Activated CD8-positive, alpha-beta T cell treated with anti-CD3 and anti-CD28 coated beads for 36 hours (primary cell): ENCODE measurements at places on chromosomes 16 and 17. TPM values are rescaled to one million over a fixed set of nuclear protein-coding genes. Genes with fewer than 3 reads are reported as not detected.

Gene CYB561
- 2.2 TPM for total RNA-seq

Gene ABCA10
- total RNA-seq, result not detected

Gene DNAI2
- total RNA-seq, result 0.47 TPM

Gene POLR2A
- total RNA-seq, result 223 TPM

GRCh38 chr17:43578404-43578698 lies 32.2 kb upstream of the ETV4 start:
- no peak overlapping the region for H3K27ac ChIP-seq
- peaks cover 2% of the 10 kb centered on the region for H3K27me3 ChIP-seq
- H3K4me3 ChIP-seq, result no peak overlapping the region
- peaks cover 12% of the 10 kb centered on the region for H3K4me1 ChIP-seq

DNA sequence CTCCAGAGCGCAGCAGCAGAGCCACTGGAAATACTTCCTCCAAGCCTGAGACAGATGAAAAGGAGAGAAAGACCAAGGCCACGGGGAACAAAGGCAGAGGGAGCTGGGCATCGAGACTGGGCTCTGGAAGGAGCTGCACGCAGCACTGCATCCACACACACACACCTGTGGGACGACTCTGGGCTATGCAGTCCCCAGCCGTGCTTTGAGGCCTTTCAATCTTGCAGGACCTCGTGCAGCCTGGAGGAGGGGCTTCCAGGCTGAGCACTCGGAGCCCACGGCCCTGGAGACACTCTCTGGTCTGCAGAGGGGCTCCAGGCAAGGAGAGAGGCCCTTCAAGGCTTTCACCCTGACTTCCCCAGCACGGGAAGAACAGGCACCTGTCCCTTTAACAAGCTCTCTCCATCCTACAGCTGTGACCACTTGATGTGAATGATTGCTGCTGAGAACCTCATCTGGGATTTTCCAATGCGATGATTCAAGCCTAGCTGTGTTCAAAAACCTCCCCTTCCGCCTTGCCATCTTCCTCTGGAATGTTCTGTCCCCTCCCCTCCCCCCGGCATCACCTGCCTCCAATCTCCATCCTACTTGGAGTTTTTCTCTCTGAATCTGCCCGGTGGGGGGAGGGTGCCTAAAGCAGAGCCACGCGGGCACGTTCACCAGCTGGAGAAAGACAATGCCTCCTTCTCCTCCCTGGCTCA lies 37.5 kb downstream of the RBFOX3 start:
- no peak overlapping the region for H3K4me3 ChIP-seq
- peaks cover 5% of the 10 kb centered on the region for H3K27me3 ChIP-seq
- DNase-seq, result no peak
- no peaks in the 10 kb centered on the region for H3K36me3 ChIP-seq
- H3K4me1 ChIP-seq, result no peaks in the 10 kb centered on the region

DNA sequence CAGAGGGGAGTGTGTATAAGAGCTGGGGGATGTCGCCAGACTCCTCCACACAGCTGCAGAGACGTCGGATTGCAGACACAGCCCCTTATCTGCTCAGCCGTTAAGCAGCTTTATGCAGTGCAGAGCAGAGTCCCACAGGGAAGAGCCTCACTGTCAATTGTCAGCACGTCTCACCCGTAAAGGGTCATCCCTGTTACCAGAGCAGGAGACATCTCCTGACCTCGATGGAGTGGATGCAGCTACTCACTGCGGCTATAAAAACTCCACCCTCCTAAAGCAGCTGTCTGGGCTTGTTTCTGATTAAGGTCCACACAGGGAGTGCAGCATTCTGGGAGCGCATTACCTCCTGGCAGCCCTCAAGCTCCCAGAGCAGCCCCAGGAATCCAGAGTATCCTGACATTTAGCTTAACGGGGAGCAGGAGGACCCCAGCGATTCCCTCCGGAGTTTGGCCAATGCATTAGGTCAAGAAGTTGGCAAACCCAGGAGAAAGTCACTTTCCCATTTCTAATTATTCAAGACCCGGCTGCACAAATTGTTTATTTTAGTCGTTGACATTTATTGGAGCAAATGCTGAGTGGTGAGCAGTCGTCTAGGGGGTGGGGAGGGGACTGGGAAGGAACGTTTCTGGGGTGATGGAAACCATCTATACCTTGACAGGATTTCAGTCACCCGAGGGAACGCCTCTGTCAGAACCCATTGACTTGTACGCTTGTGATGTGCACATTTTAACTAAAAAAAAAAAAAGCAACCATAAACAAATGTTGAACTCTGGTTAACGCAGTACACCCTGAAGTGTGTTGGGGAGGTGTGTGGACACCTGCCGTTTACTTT lies 100.0 kb upstream of the ZNF469 start:
- H3K27me3 ChIP-seq, result no peaks in the 10 kb centered on the region
- no peak overlapping the region for H3K4me3 ChIP-seq
- H3K27ac ChIP-seq, result no peak overlapping the region
- H3K36me3 ChIP-seq, result no peaks in the 10 kb centered on the region
- DNase-seq, result no peak

- no peak overlapping the region for H3K4me3 ChIP-seq
- no peaks in the 10 kb centered on the region for H3K36me3 ChIP-seq
- no peaks in the 10 kb centered on the region for H3K27me3 ChIP-seq
- H3K27ac ChIP-seq, result no peak overlapping the region
- peaks cover 7% of the 10 kb centered on the region for H3K4me1 ChIP-seq
These were observed 19.7 kb upstream of the SLC25A19 start for GRCh38 chr17:75308732-75309629.

DNA sequence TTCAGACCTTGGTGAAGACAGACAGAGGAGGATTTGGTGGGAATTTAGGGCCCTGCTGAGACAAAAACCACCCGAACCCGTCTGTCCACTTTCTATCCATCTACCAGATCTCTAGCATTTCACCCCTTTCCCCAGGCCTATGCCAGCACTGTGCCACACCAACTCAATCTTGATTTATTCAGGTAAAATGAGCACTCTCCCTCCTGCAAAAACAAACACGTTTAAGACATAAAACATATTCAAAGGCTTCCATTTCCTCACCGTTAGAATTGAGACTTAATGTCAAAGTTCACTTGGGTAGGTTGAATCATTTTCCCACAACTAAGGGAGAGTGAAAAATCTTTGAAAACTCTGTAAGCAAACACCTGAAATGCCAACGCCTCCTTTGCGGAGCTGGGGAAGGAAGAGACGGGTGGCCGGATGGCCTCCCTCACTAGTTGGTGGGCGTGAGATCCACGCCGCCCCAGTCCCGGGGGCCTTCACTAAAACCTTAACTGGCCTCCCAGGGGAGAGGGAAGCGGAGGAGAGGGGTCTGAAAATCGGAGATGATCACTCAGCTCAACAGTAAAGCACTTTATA lies 862 bp downstream of the DCAKD start:
- peak; percentile 70 for DNase-seq
- peak overlapping the region; percentile 96 for H3K27ac ChIP-seq
- H3K4me1 ChIP-seq, result peaks cover 43% of the 10 kb centered on the region
- H3K36me3 ChIP-seq, result peaks cover 30% of the 10 kb centered on the region

GRCh38 chr16:67563708-67564468 lies 1.6 kb downstream of the CTCF start:
- H3K27me3 ChIP-seq, result no peaks in the 10 kb centered on the region
- peaks cover 43% of the 10 kb centered on the region for H3K4me1 ChIP-seq
- H3K36me3 ChIP-seq, result peaks cover 11% of the 10 kb centered on the region
- H3K27ac ChIP-seq, result peak overlapping the region; percentile 85
- DNase-seq, result peak; percentile 46

- DNase-seq, result peak; percentile 4
- peaks cover 4% of the 10 kb centered on the region for H3K4me1 ChIP-seq
- H3K27me3 ChIP-seq, result peaks cover 23% of the 10 kb centered on the region
- no peak overlapping the region for H3K4me3 ChIP-seq
These were observed 81.1 kb downstream of the MAF start for GRCh38 chr16:79519448-79519847.

- H3K4me3 ChIP-seq, result no peak overlapping the region
- no peak for DNase-seq
- no peaks in the 10 kb centered on the region for H3K36me3 ChIP-seq
- H3K4me1 ChIP-seq, result no peaks in the 10 kb centered on the region
- H3K27ac ChIP-seq, result no peak overlapping the region
These were observed 911.1 kb upstream of the EEF2KMT start for GRCh38 chr16:6008670-6009069.

DNA sequence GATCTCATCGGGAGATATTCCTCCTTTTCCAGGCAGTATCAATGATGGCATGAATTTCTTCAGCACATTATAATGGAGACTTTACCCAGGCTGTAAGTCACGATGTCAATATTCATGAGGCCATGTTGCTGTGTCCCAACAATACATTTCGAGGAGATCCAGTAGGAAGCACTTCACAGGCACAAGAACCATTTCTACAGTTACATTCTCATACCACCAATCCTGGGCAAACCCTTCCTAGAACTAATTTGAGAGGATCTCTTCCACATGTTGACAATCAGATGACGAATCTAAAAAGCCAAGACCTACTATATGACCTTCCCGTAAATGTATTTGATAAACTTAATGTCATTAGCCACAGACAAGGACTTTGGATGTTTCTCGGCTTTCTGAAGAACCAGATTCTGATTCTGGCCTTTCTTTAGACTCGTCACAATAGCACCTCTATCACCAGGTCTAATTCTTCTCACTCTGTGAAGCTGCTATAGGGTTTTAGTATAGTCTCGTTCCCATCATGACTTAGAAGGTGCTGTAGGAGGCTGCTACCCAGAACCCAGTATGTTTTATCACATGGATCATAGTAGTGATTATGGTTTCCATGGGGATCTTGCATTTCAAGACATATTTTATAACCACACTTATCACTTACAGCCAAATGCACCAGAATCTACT lies 40.2 kb downstream of the C16orf87 start:
- H3K27ac ChIP-seq, result peak overlapping the region; percentile 79
- DNase-seq, result no peak
- no peaks in the 10 kb centered on the region for H3K27me3 ChIP-seq
- peaks cover 20% of the 10 kb centered on the region for H3K36me3 ChIP-seq
- peak overlapping the region; percentile 75 for H3K4me3 ChIP-seq

DNA sequence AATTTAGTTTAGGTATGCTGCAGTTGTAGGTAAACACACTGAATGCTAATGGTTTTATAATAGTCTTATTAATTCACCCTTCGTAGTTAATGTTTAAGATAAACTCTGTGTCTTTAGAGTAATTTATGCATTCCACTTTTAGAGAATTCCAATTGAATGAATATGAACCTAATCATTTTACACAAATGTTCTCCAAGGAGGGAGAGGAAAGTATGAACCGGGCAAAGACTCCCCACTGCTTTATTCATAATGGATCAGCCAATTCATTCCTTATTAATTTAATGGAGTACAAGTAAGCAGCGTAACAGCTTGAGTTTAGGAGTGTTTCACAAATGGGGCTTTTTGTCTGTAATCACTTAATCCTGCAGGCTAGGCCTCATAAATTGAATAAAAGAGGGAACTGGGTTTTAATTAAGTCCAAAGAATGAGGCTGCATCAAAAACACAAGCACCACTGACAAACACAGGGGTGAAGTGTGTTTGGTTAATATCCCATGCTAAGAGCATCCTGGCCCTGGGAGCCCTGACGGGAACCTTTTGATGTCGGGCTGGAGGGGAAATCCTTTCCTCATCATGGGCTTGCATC lies 375.7 kb upstream of the DYNLRB2 start:
- no peak for DNase-seq
- peaks cover 3% of the 10 kb centered on the region for H3K27me3 ChIP-seq

GRCh38 chr16:3479654-3480216 lies 15.6 kb downstream of the C16orf90 start:
- H3K4me1 ChIP-seq, result peaks cover 17% of the 10 kb centered on the region
- no peak overlapping the region for H3K4me3 ChIP-seq
- no peaks in the 10 kb centered on the region for H3K27me3 ChIP-seq
- DNase-seq, result peak; percentile 55

DNA sequence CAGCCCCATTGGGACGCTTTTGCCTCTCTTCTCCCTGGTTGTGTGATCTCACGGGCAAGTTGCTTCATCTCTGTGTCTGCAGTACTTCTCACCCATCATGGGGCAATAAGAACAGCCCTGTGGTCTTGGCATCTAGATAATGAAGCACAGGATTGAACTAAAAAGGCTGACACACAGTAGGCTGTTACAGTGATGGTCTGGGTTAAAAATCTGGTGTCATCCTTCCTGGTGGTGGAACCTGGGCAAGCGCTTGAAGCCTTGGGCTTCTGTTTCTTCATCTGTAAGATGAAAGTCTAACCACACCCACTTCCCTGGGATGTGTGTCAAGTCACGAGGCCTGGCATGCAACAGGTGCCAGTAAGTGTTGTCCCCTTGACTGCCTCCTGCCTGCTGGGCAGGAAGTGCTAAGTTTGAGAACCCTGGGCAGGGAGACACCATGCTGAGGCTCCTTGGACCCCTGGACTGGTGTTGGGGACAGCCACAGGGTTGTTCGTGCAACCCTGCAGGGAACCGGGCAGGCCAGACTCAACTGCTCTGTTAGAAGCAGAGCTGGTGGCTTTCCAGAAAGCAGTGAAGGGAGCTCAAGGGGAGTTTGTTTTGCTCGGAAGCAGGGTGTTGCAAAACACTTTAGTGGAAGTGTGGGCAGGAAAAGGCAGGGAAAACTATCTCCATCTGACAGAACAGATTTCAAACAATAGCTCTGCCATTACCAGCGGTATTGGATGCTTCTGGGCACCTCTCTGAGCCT lies 5.9 kb upstream of the MAP2K3 start:
- DNase-seq, result peak; percentile 66
- H3K27me3 ChIP-seq, result no peaks in the 10 kb centered on the region
- H3K36me3 ChIP-seq, result no peaks in the 10 kb centered on the region
- H3K4me3 ChIP-seq, result no peak overlapping the region
- H3K27ac ChIP-seq, result peak overlapping the region; percentile 40

DNA sequence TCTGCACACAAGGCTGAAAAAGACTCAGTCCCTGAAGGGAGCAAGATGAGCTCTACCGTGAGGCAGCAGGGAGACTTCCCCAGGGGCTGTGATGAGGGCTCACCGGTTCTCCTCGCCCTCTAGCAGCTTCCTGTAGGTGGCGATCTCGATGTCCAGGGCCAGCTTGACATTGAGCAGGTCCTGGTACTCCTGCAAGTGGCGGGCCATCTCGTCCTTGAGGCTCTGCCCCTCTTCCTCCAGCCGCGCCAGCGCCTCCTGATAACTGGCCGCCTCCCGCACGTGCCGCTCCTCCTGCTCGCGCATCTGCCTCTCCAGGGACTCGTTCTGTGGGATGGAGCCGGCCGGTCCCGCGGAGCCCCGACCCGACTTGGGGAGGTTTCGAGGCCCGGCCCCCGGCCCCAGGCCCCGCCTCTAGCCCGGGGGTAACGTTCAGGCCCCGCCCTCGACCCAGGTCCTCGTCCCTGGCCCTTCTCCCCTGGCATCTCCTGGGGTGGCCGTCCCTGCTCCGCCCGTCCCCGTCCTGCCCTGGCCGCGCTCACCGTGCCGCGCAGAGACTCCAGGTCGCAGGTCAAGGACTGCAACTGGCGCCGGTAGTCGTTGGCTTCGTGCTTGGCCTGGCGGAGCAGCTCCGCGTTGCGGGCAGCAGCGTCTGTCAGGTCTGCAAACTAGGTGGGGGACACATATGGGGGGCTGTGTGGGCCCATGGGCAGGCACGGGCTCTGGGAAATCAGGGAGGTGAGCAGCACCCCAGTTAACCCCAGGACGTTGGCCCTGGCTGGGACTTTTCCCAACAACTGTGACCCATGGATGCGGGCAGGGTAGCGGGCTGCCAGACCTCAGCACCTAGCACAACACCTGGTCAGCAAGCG lies 3.9 kb downstream of the GFAP start:
- H3K36me3 ChIP-seq, result no peaks in the 10 kb centered on the region
- peaks cover 2% of the 10 kb centered on the region for H3K4me1 ChIP-seq
- no peak overlapping the region for H3K4me3 ChIP-seq
- DNase-seq, result peak; percentile 70
- H3K27me3 ChIP-seq, result peaks cover 24% of the 10 kb centered on the region
